Stimulated activated naive CD8-positive, alpha-beta T cell treated with anti-CD3 and anti-CD28 coated beads, Interleukin-15, Interleukin-2, amounts not matched to agents 100 U/mL and 50 U/mL, for 24 hours (primary cell): ENCODE measurements at places on chromosomes 2 and 18.

DNA sequence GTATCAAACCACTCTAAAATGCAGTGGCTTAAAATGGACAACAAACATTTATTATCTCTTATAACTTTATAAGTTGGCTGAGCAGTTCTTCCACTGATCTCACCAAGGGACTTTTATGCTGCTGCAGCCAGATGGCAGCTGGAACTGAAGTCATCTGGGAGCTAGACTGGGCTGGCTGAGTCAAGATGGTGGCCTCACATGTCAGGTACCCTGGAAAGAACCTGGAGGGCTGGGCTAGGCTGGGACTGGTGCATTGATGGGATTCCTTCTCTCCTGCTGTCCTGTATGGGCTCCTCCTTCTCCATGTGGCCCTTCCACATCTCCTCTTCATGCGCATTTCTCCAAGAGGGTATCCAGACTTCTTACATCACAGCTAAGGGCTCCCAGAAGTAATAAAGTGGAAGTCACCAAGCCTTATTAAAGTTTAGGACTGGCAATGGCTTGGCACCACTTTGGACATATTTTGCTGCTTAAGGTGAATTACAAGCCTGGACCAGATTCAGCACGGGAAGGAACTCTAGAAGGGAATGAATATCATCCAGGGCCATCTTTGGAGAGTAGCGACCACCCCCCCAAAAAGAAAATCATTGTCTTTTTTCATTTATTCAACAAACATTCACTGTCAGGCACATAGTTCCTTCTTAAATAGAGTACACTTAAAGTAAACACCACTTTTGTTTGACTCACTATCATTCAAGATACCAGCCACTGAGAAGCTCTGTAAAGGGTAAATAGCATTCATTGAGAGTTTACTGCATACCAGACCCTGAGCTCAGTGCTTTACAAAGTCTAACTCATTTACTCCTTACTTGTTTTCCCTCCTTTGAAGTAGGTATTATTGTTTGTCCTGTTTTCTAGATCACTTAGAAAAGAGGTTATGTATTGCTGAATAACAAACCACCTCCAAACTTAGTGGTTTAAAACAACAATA, 138.0 kb downstream of the ZFP36L2 start:
- no peak for DNase-seq

DNA sequence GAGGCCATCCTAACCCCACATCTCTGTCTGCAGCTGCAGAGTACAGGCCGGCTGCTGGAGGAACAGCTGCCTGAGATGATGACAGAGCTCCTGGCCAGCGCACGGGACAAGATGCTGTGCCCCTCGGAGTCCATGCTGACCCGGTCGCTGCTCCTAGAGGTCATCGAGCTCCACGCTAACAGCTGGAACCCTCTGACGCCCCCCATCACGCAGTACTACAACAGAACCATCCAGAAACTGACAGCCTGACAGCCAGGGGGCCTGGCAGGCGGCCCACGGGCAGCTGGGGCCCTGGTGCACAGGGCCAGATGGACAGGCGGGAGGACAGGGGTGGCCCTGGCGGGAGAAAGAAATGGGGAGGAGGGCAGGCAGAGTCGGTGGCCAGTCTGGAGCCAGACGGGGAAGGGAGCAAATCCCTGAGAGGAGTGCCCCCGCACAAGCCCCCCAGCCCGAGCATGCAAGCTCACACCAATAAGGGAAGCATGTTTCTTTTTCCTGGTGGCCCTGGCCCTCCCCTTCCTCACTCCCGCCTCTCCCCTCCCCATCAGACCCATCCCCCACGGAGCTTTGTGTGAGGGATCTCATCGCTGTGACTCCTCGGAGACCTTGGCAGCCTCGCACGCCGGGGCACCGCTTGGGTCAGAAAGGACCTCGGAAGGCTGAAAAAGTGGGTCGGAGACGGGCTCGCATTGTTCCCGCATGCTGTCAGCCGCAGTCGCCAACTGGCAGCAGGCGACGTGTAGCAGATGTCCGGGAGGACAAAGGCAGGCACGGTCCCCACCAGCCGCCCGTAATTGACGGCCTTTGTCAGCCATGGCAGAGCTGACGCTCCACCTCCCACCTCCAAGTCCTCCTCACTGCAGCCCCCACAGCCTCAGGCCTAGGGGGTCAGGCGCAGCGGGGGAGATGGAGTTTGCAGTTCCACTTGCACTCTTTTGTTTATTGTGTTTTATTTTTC, 91.2 kb downstream of the SMAD7 start:
- no peak for DNase-seq

GRCh38 chr2:110838657-110839384, 106.4 kb downstream of the ACOXL start:
- no peak for DNase-seq

DNA sequence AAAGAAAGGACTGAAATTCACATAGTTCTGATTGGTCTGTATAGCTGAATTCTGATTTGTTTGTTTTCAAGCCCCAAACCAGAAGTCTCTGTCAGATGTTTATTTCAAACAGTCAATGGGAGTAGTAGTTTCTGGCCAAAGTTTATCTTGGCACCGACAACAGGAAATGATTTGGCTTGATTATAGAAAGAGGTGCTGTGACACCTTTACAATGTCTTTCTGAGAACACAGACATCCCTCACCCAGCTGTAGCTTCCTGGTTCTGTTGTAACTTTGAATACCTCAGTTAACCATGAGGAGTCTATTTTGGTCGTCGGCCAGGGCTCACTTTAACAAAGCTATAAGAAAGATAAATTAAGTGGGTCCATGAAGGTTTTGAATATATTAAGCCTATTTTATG, 545.0 kb upstream of the ZNF804A start:
- no peak for DNase-seq

- no peak for DNase-seq
Observed at GRCh38 chr2:215404348-215405012, 31.4 kb downstream of the FN1 start.
